ENCODE measurements at places on chromosomes 6 and 20.

DNA sequence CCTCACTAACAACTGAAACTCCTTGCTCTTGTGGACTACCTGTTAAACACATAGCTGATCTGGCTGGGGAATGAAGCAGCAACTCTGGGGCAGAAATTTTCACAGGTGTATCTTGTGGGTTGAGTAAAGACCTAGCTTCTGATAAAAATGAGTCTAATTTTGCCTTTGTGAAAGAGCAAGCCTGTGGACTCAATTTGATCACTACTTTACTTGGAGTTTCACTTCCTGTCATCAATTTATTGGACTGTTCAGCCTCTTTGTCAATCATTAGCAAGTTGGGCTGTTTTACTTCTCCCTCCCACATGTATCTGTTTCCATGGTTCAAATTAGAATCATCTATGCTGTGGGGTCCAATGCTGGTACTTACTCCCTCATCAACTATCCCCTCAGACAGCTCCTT, 29.6 kb upstream of the CRIP3 start:
- no peak for DNase-seq

- DNase-seq, result no peak
These were observed 16.9 kb downstream of the LRRC1 start for GRCh38 chr6:53811746-53812145.

DNA sequence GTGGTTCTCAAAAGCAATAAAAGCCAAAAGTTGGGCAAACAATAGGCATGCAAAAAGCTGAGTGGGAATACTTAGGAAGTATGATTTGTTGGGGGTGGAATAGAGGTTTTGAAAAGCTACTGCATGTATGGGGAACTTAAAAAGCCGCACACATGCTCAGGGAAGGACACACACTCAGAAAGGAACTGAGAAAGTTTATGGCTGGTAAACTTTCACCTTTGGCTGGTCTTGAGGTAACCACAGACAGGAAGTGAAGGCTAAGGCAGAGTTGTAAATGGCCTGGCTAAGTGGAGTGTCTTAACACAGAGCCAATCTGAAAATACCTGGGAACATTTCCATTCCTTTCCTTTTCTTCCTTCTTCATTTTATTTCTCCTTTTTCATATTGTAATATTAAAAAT, 134.5 kb upstream of the EXOC2 start:
- DNase-seq, result no peak

DNA sequence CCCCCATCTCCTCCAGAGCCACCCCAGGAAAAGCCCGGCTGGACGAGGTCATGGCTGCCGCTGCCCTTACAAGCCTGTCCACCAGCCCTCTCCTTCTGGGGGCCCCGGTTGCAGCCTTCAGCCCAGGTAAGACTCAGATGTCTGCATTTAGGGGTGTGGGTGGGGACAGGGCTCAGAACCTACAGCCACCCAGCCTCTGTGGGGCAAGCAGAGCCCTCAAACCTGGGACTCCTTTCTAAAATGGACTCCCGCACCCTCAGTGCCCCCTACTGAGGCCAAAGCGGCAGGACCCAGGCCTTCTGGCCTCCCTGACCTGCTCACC, 1.7 kb downstream of the SLC2A4RG start:
- DNase-seq, result no peak

DNA sequence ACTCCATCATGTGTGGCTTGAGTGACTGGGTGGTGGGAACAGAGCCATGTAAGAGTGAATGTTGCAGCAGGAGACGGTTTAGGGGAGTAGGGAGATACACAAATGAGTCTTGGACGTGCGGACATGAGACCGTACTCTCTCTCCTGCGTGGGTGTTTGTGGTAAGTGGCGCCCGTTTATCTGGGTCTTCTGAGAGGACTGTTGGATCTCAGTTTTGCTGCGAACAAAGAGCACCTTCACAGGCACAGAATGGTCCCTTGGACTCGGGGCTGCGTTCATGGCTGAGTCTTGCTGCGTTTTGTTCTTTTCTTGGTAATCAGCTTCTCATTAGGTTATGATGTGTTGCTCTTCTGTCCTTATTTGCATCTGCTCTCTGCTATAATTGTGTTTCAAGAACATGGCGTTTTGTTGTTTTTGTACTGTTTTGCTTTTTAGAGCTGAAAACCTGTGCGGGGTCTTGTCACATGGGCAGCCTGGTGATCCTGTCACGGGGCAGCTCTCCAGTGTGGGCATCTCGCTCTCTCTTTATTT, 28.5 kb downstream of the STK35 start:
- peak; percentile 78 for DNase-seq
